Stimulated activated CD4-positive, alpha-beta T cell treated with anti-CD3 and anti-CD28 coated beads, Interleukin-1b, Interleukin-23, amount 100 ng/mL, for 24 hours (primary cell): ENCODE measurements at places on chromosomes 11 and 22.

GRCh38 chr11:127252321-127252720 lies 251.8 kb upstream of the KIRREL3 start:
- no peak for DNase-seq

DNA sequence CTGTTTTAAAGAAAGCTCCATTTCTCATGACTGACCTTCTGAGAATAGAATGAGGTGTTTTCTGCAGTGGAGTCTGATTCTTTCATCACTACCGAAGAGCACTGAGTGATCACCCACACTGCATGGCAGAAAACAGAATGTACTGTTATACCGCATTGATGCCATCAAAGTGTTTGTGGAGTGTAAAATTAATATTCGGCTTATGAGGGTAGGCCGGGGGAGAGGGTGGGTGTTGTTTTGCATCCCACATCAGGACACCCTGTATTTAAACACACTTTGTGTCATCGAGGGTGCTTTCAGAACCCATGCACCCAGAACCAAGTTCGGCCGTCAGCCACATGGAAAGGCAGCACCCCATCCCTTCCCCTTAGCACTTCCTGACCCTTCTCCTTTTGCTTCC lies 41.3 kb upstream of the ETS1 start:
- no peak for DNase-seq

GRCh38 chr22:25644122-25644521 lies 79.6 kb downstream of the GRK3 start:
- DNase-seq = no peak

DNA sequence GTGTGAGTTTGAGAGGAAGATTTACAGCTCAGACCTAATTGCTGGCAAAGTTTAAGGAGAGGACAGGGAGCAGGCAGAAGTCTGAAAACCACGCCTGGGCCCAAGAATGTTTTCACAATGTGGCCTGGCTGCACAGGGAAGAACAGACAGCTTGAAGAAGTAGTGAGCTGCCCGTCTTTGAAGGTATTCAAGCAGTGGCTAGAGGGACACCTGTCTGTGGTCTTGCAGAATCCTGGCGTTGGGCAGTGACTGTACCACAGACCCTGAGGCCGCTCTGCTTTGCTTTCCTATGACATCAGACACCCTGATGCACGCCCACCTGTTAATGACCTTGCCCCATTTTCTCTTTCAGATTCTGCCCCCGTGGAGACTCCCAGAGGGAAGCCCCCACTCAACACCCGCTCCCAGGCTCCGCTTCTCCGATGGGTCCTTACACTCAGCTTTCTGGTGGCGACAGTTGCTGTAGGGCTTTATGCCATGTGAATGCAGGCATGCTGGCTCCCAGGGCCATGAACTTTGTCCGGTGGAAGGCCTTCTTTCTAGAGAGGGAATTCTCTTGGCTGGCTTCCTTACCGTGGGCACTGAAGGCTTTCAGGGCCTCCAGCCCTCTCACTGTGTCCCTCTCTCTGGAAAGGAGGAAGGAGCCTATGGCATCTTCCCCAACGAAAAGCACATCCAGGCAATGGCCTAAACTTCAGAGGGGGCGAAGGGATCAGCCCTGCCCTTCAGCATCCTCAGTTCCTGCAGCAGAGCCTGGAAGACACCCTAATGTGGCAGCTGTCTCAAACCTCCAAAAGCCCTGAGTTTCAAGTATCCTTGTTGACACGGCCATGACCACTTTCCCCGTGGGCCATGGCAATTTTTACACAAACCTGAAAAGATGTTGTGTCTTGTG lies 6.6 kb upstream of the MCM5 start:
- no peak for DNase-seq

- DNase-seq = no peak
Measured at GRCh38 chr11:59556115-59556916, 45.0 kb downstream of the OR4D9 start.

DNA sequence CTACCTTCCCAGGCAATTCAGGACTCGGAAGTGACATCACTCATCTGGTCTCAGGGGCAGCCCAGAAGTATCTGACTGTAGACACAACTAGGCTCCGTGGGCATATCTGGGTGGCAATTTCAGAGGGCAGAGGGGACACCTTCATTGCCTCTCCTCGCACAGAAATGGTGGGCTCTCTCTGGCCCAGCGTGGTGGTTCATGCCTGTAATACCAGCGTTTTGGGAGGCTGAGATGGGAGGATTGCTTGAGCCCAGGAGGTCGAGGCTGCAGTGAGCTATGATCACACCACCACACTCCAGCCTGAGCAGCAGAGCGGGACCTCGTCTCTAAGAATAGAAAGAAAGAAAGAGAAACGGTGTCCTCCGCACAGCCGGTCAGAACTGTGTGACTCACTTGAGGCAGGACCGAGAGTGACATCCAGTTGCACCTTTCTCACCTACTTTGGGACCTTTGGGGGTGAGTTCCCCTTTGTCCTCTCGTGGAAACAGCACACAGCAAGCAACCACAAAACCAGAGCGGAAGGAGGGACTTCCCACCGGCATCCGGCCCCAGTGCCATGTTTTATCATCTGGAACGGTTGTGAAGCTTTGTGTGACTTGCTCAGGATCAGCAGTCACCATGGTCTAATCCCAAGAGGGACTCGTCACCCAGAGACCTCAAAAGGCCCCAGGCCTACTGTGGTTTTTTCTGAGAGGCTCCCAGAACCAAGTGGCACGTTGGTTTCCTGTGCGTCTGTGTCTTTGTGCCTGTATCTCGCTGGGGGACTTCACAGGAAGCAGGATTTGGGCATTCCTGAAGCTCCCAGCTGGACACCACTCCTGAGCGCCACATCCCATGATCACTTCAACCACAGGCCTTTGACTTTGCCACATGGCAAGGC lies 38.4 kb upstream of the EMID1 start:
- DNase-seq = peak; percentile 11

DNA sequence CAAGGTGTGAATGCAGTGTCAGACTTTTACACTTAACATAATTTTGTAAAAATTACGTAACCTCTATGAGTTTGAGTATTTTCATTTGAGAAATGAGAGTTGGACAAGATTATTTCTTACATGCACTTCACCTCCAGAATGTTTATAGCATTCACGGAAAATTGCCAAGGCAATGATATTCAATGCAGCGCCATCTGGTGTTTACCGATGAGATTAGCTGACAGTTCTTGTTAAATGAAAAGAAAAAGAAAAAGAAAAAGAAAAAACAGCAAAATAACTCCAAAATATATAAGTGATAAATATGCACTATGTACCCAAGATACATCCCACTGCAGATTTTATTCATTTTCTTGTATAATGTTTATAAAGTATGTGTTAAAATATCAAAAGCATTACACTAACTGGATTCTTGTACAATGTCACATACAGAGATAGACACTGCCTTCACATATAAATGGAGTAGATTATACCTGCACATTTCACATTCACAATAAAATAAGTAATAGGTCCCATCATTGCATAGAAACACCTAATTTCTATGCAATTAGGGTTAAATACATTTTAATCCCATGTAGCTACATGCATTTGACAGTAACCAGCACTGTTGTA lies 976.3 kb upstream of the FAT3 start:
- DNase-seq = no peak

DNA sequence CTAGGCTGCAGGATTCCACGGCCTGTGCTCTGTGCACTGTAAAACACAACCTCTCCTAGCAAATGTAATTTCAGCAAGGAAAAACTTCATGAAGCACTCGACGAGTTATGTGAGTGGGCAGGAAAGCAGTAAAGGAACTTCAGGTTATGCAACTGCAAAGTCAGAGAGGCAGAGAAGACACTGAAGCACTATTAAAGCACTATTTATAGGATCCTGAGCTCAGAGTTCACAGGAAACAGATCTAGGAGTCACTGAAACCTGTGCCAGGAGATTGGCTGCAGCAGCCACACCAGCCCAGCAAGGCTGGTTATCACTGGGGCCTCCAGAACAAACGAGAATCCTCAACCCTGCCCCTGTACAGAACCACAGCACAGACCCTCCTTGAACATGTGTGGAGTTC lies 2.5 kb downstream of the SMIM35 start:
- no peak for DNase-seq

DNA sequence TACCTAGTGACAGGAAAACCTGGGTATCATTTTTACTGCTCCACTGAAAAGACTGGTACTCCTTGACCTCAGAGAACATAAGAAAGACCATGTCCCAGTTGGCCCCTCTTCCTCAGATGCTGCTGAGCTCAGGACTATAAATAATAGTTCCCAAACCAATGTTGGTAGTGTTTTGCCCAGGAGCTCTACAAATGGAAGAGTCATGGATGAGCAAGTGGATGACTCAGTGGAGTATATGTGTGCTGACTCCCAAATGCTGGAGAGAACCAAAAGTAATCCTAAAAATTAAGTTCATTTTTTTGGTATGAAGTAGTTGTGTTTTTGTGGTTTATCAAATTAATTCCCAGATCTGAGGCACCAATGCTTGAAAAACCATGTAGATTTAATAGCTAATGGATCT lies 482.0 kb downstream of the KCNA4 start:
- DNase-seq = no peak

GRCh38 chr11:69818603-69819441 lies at the start of gene FGF3:
TSS of gene FGF3 (minus strand) at chr11:69819416. CDS start at chr11:69818933, 483 bp downstream.
- no peak for DNase-seq

DNA sequence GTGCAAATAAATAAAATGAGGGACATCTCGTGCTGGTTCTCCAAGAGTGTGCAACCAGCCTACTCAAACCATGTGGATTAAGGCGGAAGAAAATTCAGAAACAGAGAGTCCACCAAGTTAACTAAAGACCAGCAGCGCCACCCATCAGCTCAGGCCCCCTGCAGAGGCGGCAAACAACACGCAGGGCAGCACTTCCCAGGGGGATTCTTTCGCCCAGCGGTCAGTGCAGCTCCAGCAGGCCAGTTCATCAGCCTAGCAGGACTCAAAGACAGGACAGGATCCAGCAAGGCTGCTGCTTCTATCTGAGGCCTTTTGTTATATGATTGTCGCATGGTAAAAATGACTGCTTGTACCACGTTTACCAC lies 51.7 kb downstream of the PACSIN2 start:
- DNase-seq = no peak

- no peak for DNase-seq
Measured at GRCh38 chr22:32815943-32816342, 14.4 kb downstream of the TIMP3 start.

- no peak for DNase-seq
Measured at GRCh38 chr11:36427876-36428275, 82.2 kb downstream of the TRAF6 start.

GRCh38 chr11:94449437-94449836 lies 44.2 kb downstream of the MRE11 start:
- no peak for DNase-seq

DNA sequence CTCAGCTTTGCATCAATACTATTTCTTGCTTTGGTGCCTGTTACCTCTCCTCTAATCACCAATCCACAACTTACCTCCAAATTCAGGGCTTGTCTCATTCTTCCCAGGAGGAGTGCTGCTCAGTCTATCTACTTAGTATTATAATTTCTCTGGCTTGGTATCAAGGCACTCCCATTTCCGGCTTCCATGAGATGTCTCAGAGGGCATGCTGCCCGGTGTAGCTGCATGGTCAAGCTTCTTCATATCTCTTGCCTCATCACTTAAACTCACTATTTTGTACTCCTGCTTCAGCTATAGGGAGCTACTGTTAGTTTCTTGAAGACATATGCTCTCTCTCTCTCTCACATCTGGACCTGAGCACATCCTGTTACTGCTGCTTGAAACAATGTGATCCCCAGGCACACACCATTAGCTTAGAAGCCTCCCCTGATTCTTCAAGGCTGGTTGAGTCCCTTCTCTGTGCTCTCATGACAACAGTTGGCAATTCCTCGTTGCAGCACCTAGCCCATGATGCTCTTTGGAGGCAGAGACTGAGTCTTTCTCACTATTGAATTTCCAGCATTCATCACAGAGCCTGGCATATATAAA lies 182.8 kb upstream of the SYN3 start:
- no peak for DNase-seq

DNA sequence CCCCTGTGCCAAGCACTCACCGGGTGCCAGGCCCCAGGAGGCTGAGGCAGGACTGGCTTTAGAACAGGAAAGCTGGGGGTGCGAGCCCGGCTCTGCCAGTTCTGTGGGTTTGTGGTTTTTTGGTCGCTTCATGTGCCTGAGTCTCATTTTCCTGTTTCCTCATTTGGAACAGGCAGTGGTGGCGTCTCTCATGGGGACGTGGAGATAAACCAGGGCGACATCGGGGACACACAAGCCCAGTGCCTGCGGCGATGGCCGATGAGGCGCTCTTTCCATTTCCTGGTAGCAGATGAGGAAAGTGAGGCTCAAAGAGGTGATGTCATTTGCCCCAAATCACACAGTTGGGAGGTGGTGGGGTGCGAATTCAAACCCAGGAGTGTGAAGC lies 20.8 kb upstream of the CHKA start:
- peak; percentile 57 for DNase-seq

GRCh38 chr22:45477366-45478107 lies 25.1 kb upstream of the FBLN1 start:
- no peak for DNase-seq

DNA sequence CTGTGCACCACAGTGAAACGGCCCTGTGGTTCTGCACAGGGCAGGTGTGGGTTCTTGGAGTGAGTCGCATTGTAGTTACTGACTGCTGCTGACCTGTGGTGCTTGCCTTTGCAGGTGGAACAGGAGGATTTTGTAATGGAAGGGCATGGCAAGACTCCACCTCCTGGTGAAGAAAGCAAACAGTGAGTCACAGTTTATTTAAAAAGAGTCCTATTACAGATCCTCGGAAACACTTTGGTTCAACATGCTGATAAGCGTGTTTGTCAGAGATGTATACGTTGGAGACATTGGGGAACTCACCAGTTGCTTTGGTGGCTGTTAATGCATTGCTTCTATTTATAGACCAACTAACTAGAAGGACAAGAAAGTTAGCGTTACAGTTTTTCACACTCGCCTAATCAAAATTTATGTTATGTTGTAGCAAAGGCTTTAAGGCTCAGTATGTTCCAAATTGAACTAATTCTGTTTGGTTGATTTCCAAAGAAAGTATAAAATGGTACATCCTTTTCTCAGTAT lies 21.7 kb upstream of the TNRC6B start:
- DNase-seq = no peak

DNA sequence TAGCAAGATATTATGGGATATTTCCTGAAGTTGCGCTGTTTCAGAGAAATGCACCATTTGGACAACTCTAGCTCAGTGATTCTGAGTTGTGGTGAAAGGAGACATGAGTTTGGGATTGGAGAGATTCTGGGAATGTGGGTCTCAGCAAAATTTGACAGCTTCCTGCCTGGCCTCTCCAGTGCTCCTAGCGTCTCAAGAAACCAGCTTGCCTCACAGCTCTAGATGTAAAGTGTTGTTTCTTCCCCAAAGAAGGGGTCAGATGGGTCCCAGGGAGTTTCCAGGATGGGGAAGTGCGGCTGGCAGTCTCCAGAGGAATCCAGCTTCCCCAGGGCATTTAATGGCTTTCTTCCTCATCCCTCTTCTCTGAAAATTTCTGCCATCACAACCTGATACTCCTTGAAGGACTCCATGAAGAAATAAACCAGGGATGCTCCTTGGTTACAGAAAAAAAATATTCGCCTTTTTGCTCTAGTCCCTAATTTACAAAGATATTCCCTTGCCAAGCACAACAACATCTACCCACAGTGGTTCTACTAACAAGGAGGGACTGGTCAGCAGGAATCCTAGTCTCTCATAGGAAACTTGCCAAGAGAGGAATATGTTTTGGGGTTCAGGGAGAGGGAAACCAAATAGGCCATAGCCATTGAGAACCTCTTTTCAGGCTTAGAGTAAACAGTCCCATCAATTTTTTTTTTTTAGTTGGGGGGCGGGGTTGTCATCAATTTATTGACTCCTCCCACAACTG lies 185.4 kb upstream of the E2F8 start:
- DNase-seq = no peak
